Mesothelial cell of epicardium (in vitro differentiated cells): ENCODE measurements at places on chromosomes 12 and 14.

DNA sequence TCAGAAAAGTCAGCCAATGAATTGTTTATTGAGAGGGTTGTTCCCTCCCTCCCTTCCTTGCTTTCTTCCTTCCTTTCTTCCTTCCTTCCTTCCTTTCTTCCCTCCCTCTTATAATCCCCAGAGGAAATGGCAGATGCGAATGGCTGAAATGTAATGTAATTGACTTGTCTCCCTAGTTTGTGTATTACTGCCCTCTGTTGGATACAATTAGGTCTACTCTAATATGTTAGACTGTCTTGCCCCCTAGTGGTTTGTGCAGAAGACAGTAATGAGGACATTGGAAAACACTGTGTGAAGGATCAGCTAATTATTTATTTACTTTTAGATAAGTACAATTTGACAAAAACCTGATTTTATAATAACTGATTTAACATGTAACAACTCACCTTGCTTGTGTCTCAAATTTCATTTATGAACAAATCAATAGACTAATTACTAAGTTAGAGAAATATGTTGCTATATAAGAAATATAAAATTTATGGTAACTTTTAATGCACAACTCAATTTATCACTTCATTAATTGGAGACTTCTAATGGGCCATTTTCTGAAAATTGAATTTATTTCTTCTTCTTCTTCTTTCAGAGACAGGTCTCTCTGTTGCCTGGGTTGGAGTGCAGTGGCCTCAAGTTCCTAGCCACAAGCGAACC is 229.8 kb upstream of the LRIG3 start:
- no peak for DNase-seq

- DNase-seq = no peak
Measured at GRCh38 chr12:82964446-82964845, 277.7 kb downstream of the TMTC2 start.

GRCh38 chr14:53630336-53630735 is 326.3 kb downstream of the BMP4 start:
- no peak for DNase-seq

GRCh38 chr14:96421236-96421635 is 29.3 kb downstream of the AK7 start:
- DNase-seq = no peak

GRCh38 chr12:18556161-18556560 is 181.7 kb downstream of the PLCZ1 start:
- no peak for DNase-seq

GRCh38 chr12:110157539-110157938 is 33.4 kb downstream of the IFT81 start:
- no peak for DNase-seq

DNA sequence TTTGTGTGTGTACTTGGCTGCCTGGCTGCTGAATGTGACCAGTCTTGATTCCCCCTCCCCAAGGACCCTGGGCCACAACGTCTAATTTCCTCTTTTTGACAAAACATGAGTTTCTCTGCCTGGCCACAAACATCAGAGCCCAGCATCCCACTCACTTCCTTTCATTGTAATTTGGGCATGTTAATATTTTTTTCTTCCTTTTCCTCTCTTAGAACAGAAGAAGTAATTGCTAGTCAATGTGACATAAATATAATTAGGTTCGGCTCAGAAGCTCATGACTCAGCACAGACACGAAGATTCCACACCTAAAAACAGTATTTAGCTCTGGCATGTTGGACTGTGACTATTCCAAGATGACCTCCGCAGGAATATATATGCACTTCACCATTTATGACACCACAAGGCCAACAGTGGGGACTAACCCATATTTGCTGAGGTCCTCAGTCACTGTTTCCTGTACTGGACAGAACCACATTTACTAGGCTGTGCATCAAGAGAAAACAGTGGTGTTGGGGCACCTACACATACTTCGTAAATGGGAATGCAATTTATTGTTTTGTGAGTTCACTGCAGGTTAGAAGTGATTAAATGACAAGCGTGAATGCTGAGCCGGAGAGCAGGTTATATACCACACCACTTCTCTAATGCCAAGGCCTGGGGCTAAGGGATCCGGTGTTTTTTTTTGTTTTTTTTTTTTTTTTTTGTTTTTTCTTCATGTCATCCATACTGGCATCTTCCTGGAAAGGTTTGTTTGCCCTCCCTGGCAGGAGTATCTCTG is 4.2 kb downstream of the GSG1 start:
- DNase-seq = no peak

- DNase-seq = no peak
Measured at GRCh38 chr12:103469719-103470118, 26.0 kb downstream of the C12orf42 start.

DNA sequence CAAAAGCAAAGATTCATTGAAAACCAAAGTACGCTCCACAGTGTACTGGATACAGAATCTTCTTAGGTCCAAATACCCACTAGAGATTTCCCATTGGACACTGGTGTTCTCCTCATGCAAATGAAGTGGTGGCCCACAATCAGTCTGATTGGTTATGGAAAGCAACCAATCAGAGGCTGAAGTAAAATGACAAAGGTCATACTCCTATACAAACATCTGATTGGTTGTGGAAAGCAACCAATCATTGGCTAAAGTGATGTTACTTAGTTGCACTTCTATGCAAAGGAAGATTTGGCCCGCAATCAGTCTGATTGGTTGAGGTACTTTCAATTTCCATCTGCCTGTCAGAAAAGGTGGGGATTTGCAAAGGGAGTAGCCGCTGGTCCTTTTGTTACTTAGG is 1.3 kb upstream of the WASHC3 start:
- DNase-seq = no peak
